GM23338 (cell line): ENCODE measurements at places on chromosomes 1 and 21. TPM values are rescaled to one million over a fixed set of nuclear protein-coding genes. Genes with fewer than 3 reads are reported as not detected.

DNA sequence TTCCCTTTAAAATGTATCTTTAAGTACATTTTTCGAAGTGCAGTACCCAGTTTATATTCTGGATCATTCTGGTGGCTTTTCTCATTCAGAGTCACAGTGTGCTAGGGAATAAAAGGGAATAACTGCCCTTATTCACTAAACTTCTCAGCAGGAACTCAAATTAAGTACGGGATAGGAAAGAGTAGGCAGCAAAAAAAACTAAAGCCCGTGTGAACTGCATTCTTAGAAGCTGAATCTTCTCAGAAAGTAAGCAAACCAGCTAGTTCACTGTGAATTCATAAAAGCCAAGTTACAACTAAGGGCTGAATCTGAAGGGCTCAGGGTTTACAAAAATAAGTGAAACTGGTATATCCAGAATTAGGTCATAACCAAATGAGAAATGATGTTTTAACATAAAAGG lies 22.0 kb downstream of the PRPF38A start:
- no peak overlapping the region for H3K4me3 ChIP-seq
- no peak overlapping the region for H3K27ac ChIP-seq
- DNase-seq = no peak
- 0 out of 2 replicates have a peak, but pooled peaks cover 9% of the 10 kb centered on the region for H3K4me1 ChIP-seq
- H3K27me3 ChIP-seq = no peaks in the 10 kb centered on the region

- no peaks in the 10 kb centered on the region for H3K27me3 ChIP-seq
- H3K4me3 ChIP-seq = no peak overlapping the region
- DNase-seq = no peak
- no peaks in the 10 kb centered on the region for H3K4me1 ChIP-seq
- peaks cover 4% of the 10 kb centered on the region; the same call in 1 of the 2 replicates for H3K36me3 ChIP-seq
- H3K27ac ChIP-seq = no peak overlapping the region
Measured at GRCh38 chr1:197799271-197799670, 24.0 kb upstream of the DENND1B start.

DNA sequence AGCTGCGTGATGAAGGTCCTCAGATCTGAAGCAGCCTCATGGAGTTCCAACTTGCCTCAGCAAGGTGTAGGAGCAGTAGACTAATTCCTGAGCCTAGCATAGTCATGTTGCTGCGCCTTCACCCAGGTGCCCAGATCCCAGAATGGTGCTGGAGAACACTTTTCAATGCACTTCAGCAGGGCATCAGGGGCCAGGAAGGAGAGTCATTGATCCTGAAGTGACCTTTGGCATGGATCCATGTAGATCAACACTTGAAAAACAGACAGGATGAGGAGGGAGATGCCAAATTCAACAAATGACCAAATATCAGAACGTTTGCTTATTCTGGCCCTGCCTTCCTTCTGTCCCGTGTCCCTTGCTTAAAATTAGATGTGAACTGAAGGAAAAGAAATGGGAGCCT lies 91.9 kb downstream of the LEPR start:
- peaks cover 12% of the 10 kb centered on the region; the same call in 1 of the 2 replicates for H3K4me1 ChIP-seq
- H3K36me3 ChIP-seq = no peaks in the 10 kb centered on the region

GRCh38 chr21:39951183-39952101 lies 84.2 kb downstream of the PCP4 start:
- peaks cover 4% of the 10 kb centered on the region; the same call in 1 of the 2 replicates for H3K27me3 ChIP-seq
- DNase-seq = peak; percentile 75
- no peaks in the 10 kb centered on the region for H3K36me3 ChIP-seq
- no peak overlapping the region for H3K4me3 ChIP-seq
- no peak overlapping the region for H3K27ac ChIP-seq

- no peaks in the 10 kb centered on the region for H3K27me3 ChIP-seq
- no peak overlapping the region for H3K4me3 ChIP-seq
- DNase-seq = no peak
- H3K36me3 ChIP-seq = no peaks in the 10 kb centered on the region
Measured at GRCh38 chr1:118159569-118159968, 25.5 kb downstream of the SPAG17 start.

Gene SLAMF6
- not detected in 2 replicates for polyA plus RNA-seq

Gene SPRR1B
- not detected in 2 replicates for polyA plus RNA-seq

DNA sequence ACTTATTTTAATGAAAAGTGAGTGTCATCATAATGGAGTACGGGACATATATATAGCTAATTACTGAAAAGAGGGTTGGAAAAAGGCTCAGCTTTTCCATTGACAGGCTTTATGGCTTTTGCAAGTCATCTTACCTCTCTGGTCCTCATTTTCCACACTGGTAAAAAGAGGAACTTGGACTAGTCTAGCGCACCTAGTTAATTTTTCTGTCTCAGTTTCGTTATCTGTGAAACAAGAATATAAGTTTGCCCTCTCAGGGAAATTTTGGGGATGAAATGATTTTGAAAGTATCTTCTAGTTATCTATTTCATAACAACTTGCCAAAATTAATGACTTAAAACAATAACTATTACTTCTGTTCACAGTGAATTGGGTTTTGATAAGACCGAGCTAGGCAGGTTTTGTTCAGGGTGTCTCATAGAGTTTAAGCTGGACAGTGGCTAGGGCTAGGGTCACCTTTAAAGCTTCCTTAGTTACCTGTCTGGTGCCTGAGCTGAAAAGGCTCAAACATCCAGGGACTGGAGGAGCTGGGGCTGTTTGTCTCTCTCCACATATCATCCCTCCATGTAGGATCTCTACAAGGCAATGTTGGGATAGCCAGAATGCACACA lies 91.7 kb downstream of the TYW3 start:
- no peaks in the 10 kb centered on the region for H3K27me3 ChIP-seq
- H3K4me1 ChIP-seq = no peaks in the 10 kb centered on the region
- no peak for DNase-seq
- no peaks in the 10 kb centered on the region for H3K36me3 ChIP-seq
- H3K4me3 ChIP-seq = no peak overlapping the region

GRCh38 chr21:44020551-44020950 lies 8.4 kb downstream of the TRAPPC10 start:
- no peak for DNase-seq
- no peak overlapping the region for H3K27ac ChIP-seq
- H3K27me3 ChIP-seq = no peaks in the 10 kb centered on the region

DNA sequence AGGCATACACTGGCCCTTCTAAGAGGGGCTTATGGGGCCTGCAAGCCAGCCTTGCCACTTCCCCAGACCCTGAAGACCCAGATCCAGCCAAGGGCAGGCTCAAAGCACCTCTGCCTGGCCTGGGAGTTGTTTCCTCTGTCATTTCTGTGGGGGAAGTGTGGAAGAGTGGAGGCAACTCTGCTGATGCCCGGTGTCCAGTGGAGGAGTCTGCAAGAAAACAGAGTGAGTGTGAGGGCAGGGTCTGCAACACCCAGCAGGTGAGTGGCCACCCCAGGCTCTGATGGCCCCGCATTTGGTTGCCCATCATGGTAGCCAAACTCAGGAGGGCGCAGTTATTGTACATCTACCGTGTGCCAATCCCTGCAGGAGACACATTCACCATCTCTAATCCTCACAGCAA lies 8.4 kb downstream of the CLEC20A start:
- no peak overlapping the region for H3K27ac ChIP-seq
- H3K4me3 ChIP-seq = no peak overlapping the region
- DNase-seq = no peak
- H3K4me1 ChIP-seq = no peaks in the 10 kb centered on the region
- H3K27me3 ChIP-seq = no peaks in the 10 kb centered on the region

DNA sequence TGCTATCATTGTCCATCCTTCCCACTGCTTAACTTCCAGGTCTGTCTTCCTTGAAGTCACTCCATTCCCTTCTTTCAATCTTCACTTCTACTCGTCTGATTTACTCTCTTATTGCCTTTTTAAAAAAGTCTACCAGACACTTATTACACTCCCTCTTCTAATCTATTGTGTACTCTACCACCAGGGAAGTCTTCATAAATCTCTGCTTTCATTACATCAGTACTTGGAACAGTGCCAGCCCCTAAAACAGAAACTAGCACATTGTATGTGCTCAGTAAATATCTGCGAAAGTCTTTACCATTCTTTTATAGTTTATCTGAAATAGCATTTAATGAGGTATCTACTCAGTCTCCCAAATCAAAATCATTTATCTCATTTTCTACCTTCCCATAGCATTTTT lies 236.4 kb downstream of the USH2A start:
- peaks cover 39% of the 10 kb centered on the region for H3K4me1 ChIP-seq
- no peaks in the 10 kb centered on the region for H3K36me3 ChIP-seq
- no peak overlapping the region for H3K4me3 ChIP-seq
- H3K27me3 ChIP-seq = no peaks in the 10 kb centered on the region
